ENCODE measurements at places on chromosomes 1 and 21.
A peak's percentile ranks its signal among the peaks of the same experiment; 100 is the strongest.

DNA sequence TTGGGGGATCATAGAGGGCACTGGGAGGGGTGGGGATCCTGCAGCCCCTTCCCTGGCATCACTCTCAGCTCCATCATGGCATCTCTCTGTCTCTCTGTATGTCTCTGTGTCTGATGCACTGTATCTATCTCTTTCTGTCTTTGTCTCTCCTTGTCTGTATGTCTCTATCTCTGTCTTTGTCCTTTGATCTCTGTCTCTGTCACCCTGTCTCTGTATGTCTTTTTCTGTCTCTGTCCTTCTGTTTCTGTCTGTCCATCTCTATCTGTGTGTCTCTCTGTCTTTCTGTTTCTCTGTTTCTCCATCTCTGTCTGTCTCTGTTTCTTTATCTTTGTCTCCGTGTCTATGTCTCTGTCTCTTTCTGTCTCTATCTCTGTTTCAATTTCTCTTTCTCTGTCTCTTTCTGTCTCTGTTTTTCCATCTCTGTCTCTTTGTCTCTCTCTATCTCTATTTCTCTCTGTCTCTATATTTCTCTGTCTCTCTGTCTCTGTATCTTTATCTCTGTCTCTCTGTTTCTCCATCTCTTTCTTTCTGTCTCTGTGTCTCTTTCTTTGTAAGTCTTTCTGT lies 56.4 kb downstream of the TRIM11 start:
- no peak for DNase-seq

GRCh38 chr1:57157818-57158603 lies 192.2 kb upstream of the C8B start:
- DNase-seq, result no peak

GRCh38 chr1:234488054-234489006 lies 9.4 kb upstream of the TARBP1 start:
- peak; percentile 50 for DNase-seq

GRCh38 chr1:229991104-229991513 lies 75.9 kb upstream of the GALNT2 start:
- DNase-seq, result no peak

- DNase-seq, result no peak
Measured at GRCh38 chr1:43037466-43037865, 78.8 kb upstream of the SLC2A1 start.

DNA sequence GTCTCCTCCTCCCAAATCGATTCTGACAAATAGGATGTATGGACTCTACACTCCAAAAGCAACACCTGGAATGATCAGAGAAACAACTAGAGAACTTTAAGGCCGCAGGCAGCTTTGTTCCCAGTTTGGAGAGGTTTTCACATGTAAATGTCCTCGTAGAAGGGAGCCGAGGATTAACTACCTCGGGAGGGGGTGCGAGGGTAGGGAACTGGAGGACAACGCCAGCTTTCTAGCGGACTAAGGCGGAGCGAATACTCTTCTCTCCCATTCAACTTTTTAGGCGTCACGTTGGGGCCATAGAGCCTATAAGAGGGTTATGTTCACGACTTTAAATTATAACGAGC lies 1.2 kb downstream of the SCAF4 start:
- DNase-seq, result no peak

DNA sequence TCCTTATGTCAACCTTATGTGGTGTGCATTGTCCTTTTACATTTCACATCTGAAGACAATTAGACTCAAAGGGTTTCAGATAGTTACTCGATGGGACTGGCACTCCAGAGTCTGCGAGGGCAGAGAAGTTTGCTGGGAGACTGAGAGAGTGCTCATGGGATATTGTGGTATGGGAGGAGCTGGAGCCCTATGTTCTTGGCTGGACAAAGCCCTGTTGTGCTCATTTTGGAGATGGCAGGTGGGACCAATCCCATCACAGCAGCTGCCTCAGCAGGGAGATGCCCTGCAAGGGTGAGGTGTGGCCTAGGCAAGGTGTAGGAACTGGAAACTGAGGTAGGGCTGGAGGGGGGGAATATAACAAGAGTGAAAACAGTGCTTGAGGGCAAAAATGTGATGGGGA lies 43.5 kb upstream of the CRNN start:
- DNase-seq, result no peak

- DNase-seq, result peak; percentile 9
Measured at GRCh38 chr1:209207126-209207700, 376.3 kb upstream of the CAMK1G start.

DNA sequence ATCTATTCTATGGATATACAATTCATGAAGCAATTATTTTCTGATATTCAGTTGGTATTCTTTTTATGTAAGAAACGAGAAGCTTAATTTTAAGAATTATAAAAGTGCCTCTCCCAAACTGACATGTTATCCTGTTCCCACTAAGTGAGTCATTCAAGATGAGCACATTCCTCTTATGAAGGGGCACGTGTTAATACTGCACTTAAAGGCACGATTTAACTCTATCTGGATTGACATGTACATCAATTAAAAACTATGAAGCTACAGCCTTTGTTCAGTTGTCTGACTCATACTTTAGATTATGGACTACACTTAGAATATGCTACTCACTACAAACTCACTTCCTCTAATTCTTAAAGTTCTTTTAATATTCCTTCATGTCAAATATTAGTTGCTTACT lies 111.6 kb downstream of the CYYR1 start:
- no peak for DNase-seq

DNA sequence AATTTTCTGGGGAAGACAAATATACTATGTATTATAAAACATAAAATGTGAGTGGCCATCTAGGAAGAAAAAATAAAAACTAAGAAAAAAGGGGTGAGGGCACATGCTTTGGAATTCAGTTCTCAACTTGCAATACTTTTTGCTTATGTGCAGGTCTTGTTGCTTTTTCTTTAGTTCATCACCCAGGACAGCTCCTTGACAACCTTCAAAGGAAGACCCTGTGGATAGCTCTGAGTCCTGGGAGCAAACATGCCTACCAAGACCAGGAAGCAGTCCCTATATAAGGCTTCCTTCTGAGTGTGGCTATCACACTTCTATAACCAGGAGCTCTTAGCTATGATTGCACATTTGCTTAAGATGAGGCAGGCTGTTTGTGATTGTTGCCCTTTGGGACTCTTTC lies 78.0 kb downstream of the WDR64 start:
- DNase-seq, result no peak

GRCh38 chr1:228416217-228416933 lies at the start of gene TRIM17:
TSS of gene TRIM17 (minus strand) at chr1:228416861. CDS start at chr1:228415072, 1,789 bp downstream.
- DNase-seq, result no peak

DNA sequence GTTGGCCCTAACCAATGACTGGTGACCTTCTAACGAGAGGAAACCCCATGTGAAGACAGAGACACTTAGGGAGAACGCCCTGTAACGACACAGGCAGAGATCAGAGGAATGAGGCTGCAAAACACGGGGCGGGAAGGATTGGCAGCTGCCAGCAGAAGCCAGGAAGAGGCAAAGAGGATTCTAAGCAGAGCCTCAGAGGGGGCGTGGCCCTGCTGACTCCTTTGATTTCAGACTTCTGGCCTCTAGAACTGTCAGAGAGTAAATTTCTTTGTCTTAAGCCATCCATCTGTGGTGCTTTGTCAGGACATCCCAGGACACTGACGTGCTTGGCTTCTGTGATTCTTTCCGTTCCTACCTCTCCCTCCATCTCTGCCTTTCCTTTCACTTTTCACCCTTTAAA lies 79.3 kb downstream of the SH3BGR start:
- no peak for DNase-seq

DNA sequence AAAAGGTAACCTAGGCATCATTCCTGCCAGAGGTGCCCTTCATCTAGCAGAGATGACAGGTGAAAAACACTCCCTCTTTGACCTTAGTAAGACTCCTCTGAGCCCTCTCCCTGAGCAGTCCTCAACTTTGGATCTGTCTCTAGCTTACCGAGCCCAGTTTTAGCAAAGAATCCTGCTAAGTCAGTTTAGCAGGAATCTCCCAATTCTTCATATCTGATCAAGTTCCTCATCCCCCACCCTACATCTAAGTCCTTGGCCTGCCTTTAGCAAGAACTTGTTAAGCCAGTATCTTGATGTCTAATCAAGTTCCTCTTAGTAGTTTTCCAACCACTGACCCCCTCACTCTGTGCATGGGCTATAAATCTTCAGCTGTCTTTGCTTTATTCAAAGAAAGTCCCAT lies 235.6 kb downstream of the OMA1 start:
- no peak for DNase-seq

GRCh38 chr1:4530166-4530785 lies 124.1 kb upstream of the AJAP1 start:
- no peak for DNase-seq

DNA sequence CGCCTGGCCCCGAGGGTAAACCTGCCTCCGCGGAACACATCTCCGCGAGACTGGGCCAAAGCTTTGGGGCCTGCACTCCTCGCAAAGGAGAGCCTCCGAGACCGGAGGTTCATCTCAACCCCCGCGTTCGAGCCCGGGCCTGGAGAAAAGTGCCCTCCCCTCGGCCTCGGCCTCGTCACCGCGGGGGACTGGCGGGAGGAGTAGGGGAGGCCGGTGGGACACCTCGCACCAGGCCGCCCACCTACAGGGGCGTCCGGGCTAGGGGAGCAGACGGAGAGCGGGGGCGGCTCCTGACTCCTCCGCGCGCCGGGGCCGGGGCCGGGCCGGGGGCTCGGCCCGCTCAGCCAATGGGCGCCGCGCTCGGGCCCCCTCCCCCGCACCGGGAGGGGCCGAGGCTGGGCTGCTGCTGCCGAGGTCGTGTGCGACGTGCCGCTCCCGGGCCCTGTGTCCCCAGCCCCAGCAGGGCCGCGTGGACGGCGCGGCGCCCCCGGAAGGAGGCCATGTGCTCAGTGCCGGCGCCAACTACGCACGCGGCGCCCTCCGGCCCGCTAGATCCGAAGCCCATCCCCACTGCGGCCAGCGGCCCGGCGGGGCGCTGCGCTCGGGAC lies 684 bp downstream of the SLC2A1 start:
- DNase-seq, result peak; percentile 62

Data from inflammatory macrophage treated with lipopolysaccharide for 4 hours (primary cell).